ENCODE measurements at places on chromosomes 1 and 21.

GRCh38 chr1:171833091-171833825 is 8.0 kb upstream of the DNM3 start:
- DNase-seq = peak; percentile 25

DNA sequence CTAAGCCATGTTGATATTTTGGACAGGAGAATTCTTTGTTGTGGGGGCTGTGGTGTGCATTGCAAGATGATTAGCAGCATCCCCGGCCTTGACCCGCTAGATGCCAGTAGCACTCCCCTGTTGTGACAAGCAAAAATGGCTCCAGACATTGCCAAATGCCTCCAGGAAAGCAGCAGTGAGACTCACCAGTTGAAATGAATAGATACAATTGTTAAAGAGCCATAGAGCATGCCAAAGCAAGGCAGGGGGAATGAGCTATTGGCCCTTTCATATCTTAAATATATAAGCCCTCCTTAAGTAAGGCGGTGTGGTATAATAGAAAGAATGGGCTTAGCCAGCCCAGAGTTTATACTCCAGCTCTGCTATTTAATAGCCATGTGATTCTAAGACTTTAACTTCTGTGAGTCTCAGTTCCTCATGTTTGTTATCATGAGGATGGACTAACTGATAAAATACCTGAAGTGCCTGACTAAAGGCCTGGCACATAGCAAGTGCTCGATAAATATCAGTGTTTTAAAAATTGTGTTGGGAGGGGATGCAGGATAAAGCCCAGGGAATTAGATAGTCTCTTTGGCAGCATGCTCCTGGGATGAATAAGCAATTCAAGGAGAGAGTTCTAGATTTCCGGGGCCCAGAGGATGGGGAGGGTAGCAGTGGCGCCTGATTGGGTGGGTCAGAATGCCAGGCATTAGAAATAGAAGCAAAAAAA is 21.1 kb upstream of the RGS4 start:
- DNase-seq = no peak

GRCh38 chr1:58287894-58288623 is 258.5 kb downstream of the OMA1 start:
- no peak for DNase-seq

GRCh38 chr1:150553392-150554085 is 4.3 kb downstream of the ADAMTSL4 start:
- no peak for DNase-seq

DNA sequence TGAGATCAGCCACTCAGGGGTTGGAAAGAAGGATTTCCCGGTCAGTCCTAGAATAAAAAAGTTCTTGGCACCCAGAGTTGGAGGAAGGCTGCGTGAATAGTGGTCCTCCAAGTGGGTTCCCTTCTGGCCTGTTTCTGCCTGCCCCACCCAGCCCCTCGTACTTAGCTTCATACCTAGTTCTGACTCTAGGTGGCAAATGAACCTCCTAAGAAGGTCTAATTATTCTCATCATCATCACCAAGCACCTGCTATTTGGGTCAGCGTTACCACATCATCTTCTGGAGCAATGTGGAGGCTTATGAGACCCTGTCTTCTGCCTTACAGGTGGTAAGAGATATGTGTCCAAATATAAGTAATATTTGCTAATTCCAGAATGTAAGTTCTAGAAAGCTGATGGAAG is 35.9 kb upstream of the NFASC start:
- DNase-seq = no peak

DNA sequence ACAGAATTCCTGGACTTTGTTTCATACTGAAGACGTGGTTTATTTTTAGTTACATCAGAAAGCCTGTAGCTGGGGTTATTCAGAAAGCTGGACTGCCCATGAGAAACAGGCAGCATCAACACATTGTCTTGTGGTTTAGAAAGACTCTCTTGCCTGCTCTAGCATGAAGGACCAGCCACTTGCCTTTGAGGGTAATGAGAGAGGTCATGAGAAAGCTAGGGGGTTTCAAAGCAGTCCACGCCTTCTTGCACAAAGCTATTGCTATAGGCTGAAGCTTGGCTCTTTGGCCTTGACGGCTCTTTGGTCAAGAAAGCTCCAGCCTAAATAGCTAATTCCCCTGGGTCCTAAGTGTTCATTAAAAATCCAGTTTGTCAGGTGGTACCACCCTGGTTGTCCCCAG is 208.1 kb downstream of the PRDM2 start:
- DNase-seq = no peak

DNA sequence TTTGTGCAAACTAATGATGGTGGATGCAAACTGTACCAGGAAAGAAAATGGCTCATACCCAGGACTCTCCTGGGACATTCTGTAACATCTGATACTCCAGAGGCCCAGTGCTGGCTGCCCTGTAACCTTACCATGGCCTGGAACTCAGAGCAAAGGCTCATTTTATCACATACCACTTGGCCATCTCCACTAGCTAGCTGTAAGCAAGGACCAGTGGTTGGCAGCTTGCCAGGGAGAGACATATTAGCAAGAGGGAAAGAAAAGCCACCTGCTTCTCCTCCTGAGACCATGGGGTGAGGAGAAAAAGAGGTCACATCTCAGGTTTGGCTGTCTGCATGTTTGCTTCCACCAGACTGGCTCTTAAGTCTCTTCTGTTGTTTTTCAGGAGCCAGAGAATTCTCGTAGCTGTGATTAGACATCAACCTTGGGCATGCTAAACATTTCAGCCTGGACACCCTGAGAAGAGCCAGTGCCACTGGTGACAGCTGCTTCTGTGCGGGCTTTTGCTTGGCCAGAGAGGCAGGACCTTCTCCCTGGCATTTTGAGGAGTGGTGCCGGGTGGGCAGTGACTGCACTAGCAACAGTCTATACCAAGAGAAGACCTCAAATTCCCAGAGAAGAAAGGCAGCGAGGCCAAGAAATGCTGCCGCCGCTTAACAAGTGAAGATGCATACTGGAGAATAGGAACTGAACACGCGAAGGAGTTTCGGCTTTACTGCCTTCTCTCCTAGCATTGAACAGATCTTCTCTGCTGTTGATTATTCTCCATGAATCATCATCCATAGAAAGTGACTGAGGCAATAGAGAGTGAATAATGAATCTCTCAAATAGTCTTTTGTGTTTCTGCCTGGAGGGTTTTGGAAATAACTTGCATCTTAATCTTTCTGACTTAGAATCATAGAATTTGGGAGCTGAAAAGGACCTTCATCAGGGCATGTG is 6.7 kb upstream of the INKA2 start:
- no peak for DNase-seq

DNA sequence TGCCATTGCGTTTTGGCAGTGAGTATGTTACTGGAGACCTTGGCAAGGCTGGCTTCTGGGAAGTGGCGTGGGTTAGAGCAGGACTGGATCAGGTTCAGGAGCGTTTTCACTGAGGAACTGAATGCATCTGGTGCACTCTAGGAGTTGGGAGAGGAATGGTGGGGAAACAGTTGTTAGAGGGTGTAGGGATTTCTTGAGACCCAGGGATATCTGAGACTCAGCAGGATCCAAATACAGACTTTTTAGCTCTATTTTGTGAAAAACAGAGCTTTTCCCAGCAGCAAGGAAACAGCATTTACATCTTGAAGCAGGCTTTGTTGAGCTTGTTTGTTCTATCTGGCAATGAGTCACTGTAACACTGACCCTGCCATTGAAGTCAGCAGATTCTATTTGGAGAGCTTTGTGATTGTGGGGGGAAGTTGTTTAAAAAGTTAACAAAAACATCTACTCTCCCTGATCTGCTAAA is 56.9 kb upstream of the NRIP1 start:
- DNase-seq = no peak

GRCh38 chr1:245160288-245160687 is 5.5 kb downstream of the KIF26B start:
- DNase-seq = no peak

DNA sequence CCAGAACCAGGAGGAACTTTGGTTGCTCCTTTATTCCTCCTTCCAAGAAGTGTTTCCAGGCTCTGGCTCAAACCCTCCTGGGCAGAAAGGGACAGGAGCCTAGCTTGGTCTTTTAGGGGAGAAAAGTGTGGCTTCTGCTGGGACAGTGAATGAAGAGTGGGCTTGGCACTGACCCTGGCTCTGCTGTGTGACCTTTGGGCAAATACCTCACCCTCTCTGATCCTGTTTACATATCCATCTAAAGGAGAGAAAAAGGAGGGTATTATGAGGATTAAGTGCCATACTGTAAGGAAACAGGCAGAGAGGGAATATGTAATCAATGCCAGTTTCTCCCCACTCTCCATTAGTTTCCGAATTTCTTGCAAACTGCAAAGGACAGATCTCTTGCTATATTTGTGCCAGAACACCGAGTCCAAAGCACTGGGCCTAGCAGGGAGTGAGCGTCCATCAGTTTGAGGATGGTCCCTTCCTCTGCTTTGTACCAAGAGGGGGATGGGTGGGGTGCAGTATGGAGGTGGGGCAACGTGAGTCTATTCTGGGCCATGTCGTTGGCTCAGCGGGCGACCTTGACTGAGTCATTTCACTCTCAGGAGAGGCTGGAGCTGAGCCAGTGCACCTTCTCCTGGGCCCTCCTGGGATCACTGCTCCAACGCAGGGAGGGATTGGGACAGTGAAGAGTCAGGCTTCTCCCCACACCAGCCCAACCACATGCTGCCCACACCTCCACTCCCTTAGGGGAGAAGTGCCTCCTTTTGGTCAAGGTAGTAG is 38.4 kb downstream of the IGSF21 start:
- no peak for DNase-seq

GRCh38 chr1:89516055-89516454 is 8.6 kb upstream of the LRRC8B start:
- no peak for DNase-seq

GRCh38 chr21:41581592-41582228 is 73.8 kb upstream of the TMPRSS2 start:
- DNase-seq = no peak

DNA sequence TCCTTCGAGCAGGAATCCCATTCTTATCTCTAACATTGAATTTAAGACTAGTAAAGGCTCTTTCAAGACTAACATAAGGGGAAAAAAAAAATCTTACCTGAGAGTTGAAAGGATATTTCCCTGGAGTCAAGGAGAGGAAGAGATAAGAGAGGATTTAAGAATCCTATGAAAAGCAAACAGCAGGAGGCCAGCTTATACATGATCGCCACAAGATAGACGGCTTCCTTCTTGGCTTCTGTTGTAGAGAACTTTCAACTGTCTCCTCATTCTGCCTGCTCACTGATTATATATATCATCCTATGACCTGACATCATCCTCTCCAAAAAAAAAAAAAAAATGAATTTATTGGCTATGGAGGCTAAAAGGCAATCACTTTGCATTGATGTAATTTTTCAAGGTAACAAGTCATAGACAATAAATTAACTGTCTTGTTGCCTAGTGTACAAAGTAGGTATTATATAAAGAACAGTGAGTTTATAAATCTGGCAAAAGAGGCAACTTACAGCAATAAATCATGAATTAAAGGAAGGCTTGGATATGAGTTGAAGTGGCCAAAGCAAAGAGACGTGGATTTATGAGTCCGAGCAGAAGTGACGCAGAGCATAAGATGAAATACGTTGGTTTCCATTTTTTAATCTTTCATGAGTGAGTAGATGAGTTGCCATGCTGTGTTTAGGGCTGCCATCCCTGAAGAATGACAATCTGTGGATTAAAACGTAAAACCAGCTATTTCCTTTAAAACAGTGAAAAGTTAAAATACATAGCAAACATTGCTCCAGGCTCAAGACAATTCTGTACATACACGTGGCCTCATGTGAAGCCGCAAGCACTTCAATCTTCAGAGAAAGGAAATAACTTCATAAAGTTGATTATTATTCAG is at the start of gene UTS2:
TSS of gene UTS2 (minus strand) at position 262 of the 880 bp plus-strand sequence. CDS start at position 200, 62 bp downstream.
- DNase-seq = no peak

GRCh38 chr21:36788120-36788638 is 89.3 kb downstream of the SIM2 start:
- DNase-seq = no peak

GRCh38 chr1:44036409-44037139 is 5.3 kb upstream of the SLC6A9 start:
- no peak for DNase-seq

- DNase-seq = no peak
These were observed 8.1 kb downstream of the KRTAP10-1 start for GRCh38 chr21:44531606-44532564.

GRCh38 chr1:226964611-226965486 is 24.8 kb downstream of the COQ8A start:
- DNase-seq = no peak

GRCh38 chr1:119372503-119373086 is 4.0 kb downstream of the HAO2 start:
- DNase-seq = no peak

DNA sequence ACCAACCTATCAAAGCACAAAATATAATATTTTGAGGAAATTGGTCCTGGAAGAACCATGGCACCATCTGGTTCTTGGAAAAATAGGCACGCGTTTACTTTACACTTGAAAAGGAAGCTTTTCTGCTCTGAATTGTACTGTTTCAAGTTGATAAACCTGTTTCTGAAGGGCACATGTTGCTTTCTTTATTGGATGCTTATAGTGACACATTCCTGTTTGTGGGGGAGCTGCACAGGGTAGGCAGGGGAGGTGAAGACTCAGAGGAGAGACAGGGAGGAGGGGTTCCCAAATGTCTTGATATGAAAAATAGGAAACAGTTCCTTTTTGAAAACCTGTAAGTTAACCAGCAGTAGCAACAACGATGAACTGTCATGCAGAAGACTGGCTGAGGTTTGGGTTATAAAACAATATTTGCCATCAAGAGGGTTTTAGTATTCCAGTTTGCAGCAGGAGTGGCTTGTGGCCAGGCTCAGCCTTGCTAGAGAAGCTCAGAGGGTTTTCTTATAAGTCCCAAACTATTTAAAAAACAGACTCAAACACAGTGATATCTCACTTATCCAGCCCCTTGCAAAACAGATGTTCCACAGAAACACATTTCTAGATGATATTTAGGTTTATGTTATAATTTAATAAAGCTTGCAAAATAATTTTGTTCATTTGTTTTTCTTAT is 127.0 kb upstream of the MROH9 start:
- no peak for DNase-seq

DNA sequence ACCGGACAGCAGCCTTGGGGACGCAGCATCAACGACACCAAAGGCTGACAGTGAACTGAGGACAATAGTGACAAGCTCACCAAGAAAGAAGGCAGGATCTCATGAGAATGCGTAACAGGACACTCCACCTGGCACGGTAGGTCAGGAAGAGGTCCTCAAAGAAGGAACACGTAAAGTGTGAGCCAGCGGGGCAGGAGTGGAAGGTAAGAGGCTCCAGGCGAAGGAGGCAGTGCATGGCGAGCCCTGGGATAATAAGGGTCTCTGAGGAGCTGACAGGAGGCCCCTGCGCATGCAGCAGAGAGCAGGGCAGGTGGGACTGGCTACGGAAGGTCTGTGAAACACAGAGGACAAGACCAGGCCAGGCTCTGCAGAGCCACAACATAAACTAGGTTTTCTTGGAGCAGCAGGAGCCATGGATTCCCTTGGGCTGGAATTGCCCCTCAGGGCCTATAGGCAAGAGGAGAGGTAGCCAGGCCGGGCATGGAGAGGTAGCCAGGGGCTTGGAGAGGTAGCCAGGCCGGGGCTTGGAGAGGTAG is 8.2 kb downstream of the LSS start:
- DNase-seq = no peak

GRCh38 chr1:205241366-205242030 is 13.8 kb downstream of the TMCC2 start:
- no peak for DNase-seq

DNA sequence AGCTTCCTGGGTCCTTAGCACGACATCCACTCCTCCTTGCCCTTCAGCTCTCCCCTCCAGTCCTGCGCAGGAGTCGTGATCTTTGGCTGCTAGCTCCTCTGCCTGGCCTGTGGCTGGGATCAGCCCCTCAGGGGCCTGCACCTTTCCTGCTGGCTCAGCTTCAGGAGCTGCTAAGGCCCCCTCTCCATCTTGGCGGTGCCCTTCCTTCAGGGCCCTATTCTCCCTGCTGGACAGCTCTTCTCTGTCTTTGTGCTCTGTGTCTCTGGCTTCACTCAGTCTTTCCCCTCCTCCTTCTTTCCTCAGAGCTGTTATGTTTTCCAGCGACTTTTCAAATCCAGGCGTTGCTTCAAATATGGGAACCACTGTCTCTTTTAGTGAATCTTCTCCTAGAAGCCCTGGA is 59.5 kb upstream of the LRRC53 start:
- no peak for DNase-seq

All from GM04503 (cell line).